Stimulated activated CD4-positive, alpha-beta T cell treated with anti-CD3 and anti-CD28 coated beads, Interleukin-1b, Interleukin-23, amount 100 ng/mL, for 4 hours (primary cell): ENCODE measurements at places on chromosomes 13 and 19.

DNA sequence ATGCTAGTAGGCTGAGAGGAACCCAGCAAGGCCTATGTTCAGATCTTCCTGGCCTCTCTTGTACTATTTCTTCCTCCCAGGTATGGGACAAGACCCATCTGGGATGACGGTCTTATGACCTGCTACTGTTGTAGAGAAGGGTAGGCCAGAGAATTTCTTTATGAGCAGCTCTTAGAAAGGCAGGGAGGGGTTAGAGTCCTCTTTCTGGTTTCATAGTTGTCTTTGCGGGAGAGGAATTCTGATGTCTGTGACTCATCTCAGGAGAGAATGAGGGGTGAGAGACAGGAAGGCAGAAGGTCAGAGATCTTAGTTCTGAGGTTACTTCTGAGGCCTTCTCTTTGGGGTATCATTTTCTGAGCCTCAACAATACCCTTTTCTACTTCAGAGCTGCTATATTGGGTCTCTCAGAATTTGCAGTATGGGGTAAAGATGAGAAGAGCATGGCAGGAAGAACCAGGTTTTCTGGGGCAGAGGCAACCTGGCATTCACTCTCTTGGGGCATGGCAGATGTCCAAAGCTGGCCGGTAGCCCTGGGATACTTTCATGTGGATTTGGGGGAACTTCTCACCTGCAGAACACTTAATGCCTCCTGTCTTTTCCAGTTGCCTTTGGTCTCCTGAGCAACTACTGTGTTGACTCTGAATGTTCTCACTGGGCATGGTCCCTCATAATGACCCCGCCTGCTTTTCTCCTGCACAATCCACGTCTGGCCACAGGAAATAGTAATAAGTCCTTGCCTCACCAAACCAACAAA, 154.4 kb downstream of the GGACT start:
- DNase-seq, result no peak

DNA sequence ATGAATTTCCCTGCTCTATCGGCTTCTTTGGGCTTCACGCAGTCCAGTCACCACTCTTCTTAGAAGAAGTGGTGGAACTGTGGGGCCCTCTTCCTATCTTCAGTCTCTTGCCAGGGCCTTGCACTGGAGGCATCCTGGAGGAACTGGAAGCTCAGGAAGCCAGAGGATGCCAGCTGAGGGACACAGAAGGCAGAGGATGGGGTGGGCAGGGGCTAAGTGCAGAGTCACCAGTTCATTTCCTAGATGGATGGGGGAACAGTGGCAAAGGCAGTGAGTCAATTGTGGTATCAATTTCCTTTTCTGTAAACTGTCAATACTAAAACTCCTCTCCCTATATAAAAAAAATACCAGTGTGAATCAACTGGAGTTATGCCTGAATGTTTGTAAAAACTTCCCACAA, 419.7 kb downstream of the KLF12 start:
- no peak for DNase-seq

DNA sequence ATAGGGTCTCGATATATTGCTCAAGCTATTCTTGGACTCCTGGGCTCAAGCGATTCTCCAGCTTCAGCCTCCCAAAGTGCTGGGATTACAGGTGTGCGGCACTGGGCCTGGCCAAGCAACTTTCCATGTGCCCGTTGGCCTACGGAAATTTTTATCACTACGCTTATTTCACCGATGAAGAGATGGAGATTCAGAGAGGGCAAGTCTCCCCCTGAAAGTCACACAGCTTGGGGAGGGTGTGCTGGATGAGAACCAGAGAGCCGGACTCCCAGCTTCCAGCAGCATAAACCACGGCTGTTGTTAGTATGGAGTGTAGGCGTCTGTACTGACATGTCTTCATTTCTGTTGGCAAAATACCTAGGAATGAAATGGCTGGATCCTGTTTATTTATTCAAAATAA, 11.8 kb upstream of the GNA11 start:
- no peak for DNase-seq

DNA sequence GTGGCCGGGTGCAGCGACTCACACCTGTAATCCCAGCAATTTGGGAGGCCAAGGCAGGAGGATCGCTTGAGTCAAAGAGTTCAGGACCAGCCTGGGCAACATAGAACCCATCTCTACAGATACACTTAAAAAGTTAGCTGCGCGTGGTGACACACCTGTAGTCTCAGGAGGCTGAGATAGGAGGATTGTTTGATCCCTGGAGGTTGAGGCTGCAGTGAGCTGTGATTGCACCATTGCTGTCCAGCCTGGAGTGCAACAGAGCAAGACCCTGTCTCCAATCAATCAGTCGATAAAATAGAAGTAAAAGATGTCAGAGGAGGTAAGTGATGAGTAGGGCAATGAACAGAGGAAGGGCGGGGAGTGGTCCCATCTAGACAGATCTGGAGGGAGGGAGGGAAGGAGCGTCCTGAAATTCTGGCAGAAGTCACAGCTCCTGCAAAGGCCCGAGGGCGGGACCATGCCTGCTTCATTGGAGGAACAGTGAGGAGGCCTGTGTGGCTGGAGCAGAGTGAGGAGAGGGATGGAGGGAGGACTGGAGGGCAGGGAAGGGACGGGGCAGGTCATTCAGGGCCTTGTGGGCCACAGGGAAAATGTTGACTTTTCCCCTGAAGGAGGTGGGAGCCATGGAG, 9.7 kb downstream of the SMIM24 start:
- no peak for DNase-seq

GRCh38 chr13:50909605-50910484, at the start of gene RNASEH2B:
Gene RNASEH2B (plus strand): TSS chr13:50909791. CDS start chr13:50910077, 286 bp downstream.
- DNase-seq, result peak; percentile 65

GRCh38 chr13:77492982-77493381, 42.5 kb upstream of the SCEL start:
- DNase-seq, result no peak

GRCh38 chr19:279231-279630, 12.0 kb downstream of the PLPP2 start:
- no peak for DNase-seq

DNA sequence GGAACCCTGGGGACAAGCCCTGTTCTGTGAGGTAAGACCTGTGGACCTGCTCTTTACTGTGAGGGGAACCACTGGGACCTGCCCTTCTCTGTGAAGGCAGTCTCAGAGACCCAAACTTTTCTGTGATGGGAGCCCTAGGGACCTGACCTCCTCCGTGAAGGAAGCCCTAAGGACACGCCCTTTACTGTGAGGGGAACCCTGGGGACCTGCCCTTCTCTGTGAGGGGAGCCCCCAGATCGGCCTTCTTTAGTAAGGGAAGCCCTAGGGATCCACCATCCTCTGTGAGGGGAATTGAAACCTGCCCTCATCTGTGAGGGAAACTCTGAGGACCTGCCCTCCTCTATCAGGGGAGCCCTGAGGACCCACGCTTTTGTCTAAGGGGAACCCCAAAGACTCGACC, 343.5 kb downstream of the UQCRFS1 start:
- no peak for DNase-seq

GRCh38 chr13:43405457-43405856, 381.3 kb downstream of the ENOX1 start:
- no peak for DNase-seq

DNA sequence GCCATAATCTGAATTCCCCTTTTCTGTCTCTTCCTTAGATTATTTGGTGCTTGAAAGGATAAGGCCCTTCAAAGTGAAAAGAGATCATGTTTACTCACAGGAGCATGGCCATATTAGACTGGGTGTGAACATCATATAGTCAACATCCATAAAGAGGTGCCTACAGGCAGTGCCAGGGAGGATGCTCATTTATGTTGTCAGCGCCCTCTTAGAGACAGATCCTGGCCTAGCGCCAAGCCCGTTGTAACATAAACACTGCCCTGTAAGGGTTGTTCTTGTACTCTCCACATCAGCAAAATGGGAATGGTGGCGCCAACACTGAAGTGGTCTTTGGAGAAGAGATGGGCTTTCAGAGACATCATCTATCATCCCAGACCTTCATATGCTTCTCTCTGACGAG, 16.1 kb downstream of the PCDH8 start:
- DNase-seq, result no peak

GRCh38 chr13:51444922-51445321, 7.9 kb downstream of the INTS6 start:
- DNase-seq, result no peak

DNA sequence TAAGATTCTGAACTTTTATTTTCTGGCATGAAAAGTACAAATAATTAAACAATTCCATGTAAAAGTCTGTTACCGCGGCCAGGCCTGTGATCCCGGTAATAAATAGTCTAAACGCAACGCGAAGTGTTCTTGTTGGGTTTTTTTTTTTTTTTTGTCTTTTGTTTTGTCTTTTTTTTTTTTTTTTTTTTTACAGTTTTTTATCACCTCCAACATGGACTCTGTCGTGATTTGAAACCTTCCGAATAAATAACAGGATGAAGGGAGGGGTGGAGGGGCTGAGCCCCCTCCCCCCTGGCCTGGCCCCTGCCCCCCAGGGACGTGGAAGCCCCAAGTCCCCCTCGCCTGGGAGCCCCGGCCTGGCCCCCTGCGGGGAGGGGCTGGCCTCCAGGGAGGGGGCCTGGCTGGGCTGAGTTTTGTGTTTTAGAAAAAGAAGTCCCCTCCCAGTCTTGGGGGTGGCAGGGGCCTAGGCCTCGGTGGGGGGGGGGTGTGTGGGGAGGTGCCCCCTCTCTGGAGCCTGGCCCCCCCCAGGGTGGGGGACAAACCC, 16.0 kb downstream of the PRKCSH start:
- no peak for DNase-seq

DNA sequence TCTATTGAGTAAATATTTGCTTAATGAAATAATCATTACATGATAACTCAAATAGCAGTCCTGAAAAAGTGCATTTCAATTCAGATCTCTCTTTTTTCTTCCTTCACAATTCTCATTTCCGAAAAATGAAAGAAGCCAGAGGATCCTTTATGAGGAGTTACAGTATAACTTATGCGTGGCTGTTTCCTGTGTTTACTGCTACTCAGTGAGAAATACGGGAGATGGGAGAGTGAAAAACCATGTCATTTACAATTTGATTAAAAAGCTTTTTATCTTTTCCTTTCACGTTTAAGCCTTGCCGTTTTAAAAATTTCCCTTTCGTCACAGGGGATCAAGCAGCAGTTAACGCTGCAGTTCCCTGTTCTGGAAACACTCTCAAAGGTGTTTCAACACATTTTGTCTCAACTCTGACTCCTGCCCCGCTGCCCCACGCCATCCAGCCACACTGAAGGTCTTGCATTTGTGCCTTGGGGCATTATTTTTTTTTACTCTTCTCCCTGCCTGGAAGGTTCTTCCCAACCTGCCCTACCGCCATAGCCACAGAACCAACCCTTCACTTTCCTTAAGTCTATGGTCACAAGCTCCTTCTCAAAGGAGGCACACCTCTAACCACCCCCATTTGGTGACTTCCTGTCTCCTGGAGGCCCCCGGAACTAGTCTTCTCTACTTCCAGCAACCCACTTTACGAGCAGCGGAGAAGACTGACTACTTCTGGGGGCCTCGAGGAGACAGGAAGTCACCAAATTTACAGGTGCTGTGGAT, 17.0 kb downstream of the KL start:
- no peak for DNase-seq

- no peak for DNase-seq
These were observed 15.5 kb downstream of the C19orf47 start for GRCh38 chr19:40332669-40333068.

DNA sequence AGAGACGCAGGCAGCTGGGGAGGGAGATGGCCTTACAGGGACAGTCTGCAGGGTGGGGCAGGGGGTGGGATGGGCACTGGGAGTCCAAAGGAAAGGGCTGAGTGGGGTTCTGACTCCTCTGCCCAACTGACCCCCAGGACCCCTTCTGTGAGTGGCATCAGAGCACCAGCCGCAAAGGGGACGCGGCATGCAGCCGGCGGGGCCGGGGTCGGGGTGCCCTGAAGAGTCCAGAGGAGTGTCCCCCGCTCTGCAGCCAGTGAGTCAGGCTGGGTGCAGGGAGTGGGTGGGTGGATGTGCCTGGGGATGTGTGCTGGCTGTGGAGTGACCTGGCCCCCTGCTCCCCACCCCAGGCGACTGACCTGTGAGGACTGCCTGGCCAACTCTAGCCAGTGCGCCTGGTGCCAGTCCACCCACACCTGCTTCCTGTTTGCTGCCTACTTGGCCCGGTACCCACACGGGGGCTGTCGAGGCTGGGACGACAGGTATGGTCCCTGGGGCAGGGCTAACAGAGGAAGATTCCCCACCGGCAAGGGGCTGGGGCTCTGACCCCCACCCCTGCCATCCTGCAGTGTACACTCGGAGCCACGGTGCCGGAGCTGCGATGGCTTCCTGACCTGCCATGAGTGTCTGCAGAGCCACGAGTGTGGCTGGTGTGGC, 25.8 kb downstream of the MEGF8 start:
- no peak for DNase-seq

DNA sequence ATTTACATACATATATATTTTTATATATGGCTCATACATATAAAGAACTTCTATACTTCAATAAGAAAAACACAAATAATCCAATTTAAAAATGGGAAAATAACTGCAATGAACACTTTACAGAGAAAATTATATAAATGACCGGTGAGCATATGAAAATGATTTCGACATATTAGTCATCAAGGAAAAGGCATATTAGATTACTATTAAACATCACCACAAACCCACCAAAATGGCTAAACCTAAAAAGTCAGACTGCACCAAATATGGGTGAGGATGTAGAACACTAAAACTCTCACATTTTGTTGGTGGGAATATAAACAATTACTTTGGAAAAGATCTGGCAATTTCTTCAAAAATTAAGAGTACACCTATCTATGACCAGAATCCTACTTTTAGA, 316.2 kb downstream of the ENOX1 start:
- no peak for DNase-seq

- no peak for DNase-seq
These were observed 574.4 kb upstream of the KLF12 start for GRCh38 chr13:74708629-74709028.

DNA sequence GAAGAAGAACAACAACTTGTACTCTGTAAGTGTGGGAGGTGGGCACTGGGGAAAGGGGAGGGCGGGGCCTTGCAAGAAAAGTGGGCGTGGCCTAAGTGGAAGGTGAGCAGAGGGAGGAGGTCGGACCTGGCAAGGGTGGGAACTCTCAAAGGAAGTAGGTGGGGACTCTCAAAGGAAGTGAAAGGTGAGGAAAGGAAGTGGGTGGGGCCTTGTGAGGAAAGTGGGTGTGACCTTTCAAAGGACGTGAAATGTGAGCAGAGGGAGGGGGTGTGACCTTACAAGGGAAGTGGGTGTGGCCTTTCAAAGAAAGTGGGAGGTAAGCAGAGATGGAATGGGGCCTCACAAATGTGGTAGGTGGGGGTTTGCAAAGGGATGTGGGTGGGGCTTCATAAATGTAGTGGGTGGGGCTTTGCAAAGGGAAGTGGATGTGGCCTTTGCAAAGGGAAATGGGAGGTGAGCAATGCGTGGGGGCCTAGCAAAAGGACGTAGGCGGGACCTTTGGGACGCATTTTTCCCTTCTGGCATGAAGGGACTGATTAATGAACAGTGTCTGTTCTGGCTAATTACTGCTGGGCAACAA, 25.9 kb downstream of the ACSBG2 start:
- peak; percentile 3 for DNase-seq
